ENCODE measurements at places on chromosomes 16 and 17. TPM values are rescaled to one million over a fixed set of nuclear protein-coding genes. Genes with fewer than 3 reads are reported as not detected.

GRCh38 chr16:83842291-83842690, 34.5 kb downstream of the HSBP1 start:
- DNase-seq = no peak

RRN3 gene
- polyA plus RNA-seq = 54.2 TPM

KRT34 gene
- polyA plus RNA-seq = not detected

DNA sequence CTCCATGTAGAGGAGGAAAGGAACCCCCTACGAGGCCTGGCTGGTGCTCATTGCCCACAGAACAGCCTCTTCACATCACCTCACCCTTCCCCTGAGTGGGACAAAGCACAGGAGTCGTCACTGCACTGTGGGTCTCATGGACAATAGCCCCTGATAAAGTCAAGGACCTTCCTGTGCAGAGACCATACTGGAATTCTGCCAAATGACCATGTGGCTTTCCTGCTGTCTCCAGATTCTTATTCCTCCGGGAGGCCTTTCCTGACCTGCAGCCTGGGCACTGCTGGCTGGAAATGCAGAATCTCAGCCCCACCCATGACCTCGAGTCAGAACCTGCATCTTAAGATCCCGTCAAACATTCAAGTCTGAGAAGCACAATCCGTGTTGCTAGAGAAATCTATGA, 60.5 kb upstream of the ERN1 start:
- no peak for DNase-seq

COX11 gene
- polyA plus RNA-seq = 86.8 TPM

TMC8 gene
- polyA plus RNA-seq = 5.2 TPM

PYY gene
- polyA plus RNA-seq = 0.52 TPM

- DNase-seq = peak; percentile 3
These were observed 51.0 kb upstream of the GPRC5B start for GRCh38 chr16:19935694-19936093.

DNA sequence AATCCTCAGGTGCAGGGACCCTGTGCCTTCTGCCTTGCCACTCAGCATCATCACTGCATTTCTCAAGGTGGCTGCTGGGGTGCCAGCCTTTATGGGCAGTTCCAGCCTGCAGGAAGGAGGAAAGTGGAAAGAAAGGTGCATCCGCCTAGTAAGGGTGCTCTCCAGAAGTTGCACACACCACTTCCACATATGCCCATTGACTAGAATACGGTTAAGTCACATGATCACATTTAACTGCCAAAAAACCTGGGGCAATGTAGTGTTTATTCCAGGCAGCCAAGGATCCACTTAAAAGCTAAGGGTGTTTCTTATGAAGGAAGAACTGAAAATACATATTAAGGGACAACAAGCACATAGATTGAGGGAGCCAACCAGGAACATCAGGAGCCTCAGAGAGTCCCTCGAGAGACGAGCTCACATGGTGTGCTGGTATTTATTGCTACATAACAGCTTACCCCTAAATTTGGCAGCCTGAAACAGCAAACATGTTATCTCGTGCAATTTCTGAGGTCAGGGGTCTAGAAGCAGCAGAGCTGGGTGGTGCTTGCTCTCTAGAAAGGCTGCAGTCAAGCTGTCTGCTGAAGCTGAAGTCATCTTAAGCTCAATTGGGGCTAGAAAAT, 52.0 kb upstream of the MMP2 start:
- DNase-seq = no peak

GRCh38 chr17:64003526-64004121, 5.5 kb downstream of the PRR29 start:
- DNase-seq = no peak

IL21R gene
- 3.2 TPM for polyA plus RNA-seq

DNA sequence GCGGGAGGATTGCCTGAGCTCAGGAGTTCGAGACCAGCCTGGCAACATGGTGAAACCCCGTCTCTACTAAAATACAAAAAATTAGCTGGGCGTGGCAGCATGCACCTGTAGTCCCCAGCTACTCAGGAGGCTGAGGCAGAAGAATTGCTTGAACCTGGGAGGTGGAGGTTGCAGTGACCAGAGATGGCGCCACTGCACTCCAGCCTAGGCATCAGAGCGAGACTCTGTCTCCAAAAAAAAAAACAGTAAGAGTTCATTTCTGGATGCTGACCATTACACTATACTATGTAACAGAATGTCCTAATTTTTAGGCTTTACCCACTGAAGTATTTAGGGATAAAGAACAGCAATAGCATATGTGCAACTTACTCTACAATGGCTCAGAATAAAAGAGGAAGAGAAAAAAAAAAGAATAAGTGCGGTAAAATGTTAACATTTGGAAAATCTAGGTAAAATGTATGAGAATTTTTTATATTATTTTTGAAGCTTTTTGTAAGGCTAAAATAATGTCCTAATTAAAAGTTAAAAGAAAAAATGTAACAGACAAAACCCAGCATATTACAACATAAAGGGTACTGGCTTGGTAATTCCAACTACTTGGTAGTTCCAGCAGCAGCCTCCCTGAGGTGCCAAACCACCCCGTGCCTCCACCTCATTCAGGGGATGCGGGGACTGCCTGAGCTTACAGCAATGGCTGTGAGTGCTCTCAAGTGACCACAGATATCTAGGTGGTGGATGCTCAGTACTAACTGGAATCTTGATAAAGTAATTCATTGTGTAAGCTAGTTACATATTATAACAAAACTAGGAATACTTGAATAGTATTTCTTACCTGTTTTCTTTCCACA, 10.9 kb downstream of the COPS3 start:
- no peak for DNase-seq

GRCh38 chr16:81296631-81297030, 18.1 kb upstream of the GAN start:
- no peak for DNase-seq

DNA sequence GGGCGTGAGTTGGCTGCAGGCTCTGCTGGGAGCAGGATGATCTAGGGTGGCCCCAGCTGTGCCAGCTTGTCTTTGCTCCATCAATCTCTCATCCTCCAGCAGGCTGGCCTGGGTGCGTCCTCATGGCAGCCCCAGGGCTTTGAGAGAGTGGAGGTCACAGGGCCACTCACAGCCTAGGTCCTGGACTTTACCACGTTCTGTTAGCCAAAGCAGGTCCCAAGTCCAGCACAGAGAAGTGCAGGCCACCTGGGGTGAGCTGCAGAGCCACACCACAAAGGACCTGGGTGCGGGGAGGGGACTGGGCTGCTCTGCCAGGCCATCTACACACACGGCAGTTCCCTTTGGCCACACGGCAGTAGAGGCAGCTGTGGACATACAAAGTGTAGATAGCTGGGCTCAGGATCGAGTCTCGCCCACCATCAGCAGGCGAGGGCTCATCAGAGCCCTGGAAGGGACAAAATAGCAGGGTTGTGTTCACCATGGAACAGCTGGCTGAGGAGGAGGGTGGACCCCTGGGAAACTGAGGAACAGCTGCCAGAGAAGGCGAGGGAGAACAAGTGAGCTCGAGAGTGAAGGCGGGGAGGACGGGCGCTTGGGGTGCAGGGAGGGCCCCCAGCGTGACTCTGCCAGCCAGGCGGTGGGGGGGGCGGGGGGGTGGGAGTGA, 30.0 kb downstream of the SREBF1 start:
- DNase-seq = no peak

GRCh38 chr17:81993729-81994592, 16.5 kb downstream of the ASPSCR1 start:
- DNase-seq = no peak

DNA sequence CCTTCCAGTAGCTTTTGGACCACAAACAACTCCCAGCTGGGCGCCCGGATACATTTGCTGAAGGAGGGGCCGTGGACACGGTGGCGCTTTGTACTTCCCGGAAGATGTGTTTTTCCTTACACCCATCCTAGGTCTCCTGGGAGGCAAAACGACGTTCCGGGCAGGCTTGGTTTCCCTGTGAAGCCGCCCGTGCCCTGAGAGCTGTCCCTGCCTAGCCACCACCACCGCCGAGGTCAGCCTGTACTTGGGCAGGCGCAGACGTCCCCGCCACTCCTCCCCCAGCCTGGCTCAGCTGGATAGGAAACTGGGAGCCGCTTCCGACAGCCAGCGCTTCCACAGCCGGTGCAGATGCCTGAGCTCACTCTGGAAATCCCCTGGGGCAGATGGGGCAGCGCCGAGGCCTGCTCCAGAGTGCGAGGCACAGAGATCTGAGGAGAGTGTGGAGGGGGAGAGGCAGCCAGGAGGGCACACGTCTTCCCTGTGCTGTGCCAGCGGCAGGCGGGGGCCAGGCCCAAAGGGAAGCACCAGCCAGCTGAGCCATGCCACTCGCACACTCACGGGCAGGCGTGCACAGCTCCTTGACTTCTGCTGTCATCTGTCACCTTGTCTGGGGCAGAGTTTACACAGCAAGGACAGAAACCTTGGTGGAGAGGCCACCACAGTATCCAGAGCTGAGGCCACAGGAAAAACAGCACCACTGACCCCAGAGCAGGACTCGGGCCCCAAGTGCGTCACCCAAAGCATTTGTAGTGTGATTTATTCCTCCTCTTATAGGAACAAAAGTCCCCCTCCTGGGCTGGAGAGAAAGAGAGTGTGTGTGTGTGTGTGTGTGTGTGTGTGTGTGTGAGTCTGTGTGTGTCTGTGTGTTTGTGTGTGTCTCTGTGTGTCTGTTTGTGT, 3.0 kb downstream of the RHBDF2 start:
- DNase-seq = peak; percentile 74

DNA sequence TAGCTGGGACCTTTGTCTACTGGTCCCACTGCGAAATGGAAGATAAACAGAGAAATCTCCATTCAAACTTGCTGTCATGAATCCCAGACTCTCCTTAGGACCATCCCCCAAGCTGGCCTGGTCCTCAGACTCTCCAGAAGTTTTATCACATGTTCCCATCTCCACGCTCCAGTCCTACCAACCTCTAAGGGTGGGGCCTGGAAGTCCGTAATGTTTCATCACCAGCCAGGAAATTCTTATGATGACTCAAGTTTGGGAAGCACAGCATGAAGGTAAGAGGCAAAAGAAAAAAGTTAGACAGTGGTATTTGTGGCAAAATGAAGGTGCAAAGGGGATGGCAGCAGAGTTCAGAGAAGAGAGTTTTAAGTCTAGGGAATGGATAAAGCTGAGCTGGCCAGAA, 52.7 kb downstream of the ZNF18 start:
- DNase-seq = no peak

GRCh38 chr17:28331891-28332420, 3.3 kb downstream of the IFT20 start:
- no peak for DNase-seq

SRCAP gene
- polyA plus RNA-seq = 30.7 TPM

DNA sequence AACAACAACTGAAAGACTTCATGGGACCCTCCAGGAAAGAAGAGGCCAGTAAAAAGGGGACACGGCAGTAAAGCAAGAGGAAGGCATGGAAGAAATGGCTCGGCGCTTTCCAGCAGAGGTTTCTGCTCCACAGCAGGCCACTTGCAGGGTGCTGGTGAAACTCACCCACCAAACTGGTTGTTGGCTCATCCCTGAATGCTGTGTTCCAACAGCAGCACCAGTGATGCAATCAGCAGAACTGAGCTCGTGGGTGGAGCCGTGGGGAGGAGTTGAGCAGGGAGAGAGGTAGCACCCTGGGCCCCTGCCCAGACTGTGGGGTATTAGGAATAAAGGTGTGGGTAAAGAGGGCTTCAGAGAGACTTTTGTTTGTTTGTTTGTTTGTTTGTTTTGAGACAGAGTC, 62.8 kb upstream of the ADCY9 start:
- peak; percentile 64 for DNase-seq

VASN gene
- polyA plus RNA-seq = 17.9 TPM

- DNase-seq = peak; percentile 7
These were observed 25.3 kb downstream of the DBNDD1 start for GRCh38 chr16:89993971-89994370.

SHISA9 gene
- 0.11 TPM for polyA plus RNA-seq

SLC22A31 gene
- polyA plus RNA-seq = 0.86 TPM

DNA sequence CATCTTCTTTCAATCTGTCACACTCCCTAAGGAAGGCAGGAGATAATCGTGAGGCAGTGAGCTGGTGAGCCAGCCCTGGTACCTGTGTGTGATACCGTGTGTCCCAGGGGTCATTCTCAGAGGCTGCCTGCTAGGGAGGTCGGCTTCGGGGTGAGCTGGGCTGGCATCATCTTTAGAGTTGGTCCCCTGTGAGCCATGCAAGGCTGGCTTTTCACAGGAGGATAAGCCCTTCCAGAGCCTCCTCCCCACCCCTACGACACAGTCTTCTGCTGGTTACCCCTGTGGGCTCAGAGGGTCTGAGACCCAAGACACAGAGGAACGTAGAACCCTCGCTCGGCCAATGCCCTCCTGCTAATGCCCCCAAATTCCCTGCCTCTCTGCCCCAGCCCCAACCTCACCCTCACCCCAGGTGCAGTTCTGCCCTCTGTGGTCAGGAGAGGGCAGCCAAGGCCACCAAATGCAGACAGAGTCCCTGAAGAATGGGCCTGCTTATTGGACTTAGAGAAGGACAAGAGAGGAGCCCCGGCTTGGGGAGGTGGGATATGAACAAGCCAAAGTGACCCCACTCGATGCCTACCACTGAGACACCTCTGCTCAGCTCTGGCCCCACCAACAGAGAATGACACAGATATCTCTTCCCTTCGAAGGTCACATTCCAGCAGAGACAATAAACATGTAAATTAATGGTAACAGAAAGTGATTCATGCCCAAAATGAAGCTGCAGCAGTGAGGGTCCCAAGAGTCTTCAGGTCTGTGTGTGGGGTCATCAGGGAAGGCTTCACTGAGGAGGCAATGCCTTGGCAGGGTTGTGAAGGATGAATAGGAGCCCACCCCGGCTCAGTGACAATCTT, 80.8 kb upstream of the CCL1 start:
- no peak for DNase-seq

DNA sequence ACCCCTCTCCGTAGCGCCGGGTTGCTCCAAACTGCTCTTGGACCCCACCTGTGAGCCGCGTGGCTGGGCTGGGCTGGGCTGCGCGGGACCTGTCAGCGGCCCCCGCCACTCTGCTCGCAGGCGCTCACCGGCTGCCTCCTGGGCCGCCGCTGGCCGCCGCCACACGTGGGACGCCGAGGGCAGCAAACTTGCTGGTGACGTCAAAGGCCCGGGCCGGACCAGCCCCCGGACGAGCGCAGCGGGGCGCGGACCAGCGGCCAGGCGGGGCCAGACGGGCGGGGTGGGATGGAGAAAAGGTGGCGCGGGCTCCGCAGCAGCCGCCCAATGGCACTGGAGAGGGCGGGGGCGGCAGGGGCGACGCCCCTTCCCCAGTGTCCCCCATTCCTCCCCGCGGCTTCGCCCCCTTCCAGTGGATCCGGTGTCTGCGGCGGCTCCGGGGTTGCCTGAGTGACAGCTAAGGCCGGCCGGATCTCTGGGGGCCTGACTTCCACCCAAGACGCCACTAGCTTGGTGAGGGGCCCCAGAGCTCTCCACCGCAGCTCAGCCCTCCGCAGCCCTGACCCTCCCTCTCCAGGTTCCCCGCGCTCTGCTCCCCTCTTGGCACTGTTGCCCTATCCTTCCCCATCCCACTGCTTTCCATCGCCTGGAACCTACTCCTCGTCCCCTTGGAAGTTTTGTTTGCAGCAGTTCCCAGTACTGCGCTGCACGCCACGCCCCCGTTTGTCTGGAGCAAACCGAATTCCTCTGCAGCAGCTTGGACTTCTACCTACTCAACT, at the start of gene HS3ST3A1:
TSS of gene HS3ST3A1 (minus strand) at position 154 of the 776 bp plus-strand sequence. CDS start 800 bp downstream, outside the sequence.
- DNase-seq = peak; percentile 79

C17orf50 gene
- 0.16 TPM for polyA plus RNA-seq

CLEC3A gene
- 0.22 TPM for polyA plus RNA-seq

OR4D1 gene
- not detected for polyA plus RNA-seq

VAT1L gene
- polyA plus RNA-seq = 8.8 TPM

CEMP1 gene
- polyA plus RNA-seq = 2.2 TPM
